ENCODE measurements at places on chromosomes 12 and 14. TPM values are rescaled to one million over a fixed set of nuclear protein-coding genes. Genes with fewer than 3 reads are reported as not detected.

TRIM9 gene
- 0.64 TPM for total RNA-seq

KRT83 gene
- total RNA-seq, result not detected

- DNase-seq, result peak; percentile 1
These were observed 477.1 kb downstream of the FSCB start for GRCh38 chr14:44029933-44030332.

DNA sequence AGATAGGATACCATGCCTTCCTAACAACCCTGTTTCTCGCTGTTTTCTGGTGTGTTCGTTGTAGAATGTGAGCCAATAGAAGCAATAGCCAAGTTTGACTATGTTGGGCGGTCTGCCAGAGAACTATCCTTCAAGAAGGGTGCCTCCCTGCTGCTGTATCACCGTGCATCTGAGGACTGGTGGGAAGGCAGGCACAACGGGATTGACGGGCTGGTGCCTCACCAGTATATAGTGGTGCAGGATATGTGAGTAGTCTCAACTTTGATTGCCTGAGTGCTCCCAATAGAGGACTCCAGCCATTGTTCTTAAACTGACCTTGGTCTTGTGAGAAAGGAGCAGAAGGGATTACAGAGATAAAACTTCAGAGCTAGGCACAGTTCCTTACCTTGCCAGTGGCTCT, 96.2 kb downstream of the KICS2 start:
- DNase-seq, result no peak

All from fibroblast of villous mesenchyme (primary cell).